ENCODE measurements at places on chromosomes 16 and 17.

DNA sequence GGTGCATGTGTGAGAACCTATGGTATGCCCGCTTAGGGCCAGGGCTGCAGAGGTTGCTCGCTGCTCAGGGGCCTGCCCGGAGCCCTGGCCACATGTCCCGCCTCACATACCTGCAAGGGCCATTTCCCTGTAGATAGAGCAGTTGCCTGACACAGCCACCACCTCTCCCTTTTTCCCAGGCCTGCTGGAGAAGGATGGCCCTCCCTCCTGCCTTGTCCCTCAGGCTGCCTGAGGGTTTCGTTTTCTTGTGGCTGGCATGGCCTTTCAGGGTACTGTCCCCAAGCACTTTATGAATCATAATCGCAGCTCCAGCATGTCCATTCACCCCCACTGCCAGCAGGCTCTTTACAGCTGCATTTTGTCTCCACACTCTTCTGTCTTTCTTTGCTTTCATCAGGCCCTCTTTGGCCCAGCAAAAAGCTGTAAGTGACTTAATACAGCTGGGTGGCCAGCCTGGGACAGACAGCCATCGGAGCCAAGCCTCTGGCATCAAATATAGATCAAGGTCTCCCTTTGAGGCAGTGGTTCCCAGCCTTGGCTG, 65.7 kb downstream of the MPRIP start:
- DNase-seq, result no peak

GRCh38 chr17:15031975-15032374, 233.2 kb downstream of the PMP22 start:
- DNase-seq, result no peak

DNA sequence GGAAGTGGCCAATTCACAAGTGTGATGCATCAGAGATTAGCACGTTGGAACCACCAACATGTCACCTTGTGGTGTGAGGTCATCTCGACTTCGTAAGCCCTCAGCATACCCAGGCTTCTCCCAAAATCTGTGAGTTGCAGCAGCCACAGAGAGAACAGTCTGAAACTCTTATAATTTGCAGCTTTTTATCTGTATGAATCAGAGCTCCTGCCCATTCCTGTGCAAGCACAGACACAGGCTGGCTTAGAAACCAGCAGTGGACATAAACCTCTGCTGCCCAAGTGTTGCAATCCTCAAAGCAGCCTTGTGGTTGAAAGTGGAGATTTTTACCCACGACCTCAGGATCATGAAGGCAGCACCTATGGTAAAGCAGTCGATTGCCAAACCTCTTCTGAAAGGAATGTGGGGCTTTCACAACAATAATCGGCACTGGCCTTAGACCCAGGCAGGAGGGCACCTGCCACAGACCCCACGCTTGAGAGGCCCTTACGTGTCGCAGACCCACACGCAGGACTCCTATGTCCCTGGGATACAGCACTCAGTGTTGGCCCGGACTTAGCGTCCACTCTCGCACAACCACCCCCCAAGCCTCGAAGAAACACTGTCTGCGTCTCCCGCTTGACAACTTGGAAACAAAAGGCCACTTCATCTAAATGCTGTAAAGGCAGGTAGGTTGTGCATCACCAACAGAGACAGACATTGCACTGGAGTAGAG, 24.5 kb upstream of the OSGIN1 start:
- no peak for DNase-seq

GRCh38 chr17:55660178-55660886, 62.3 kb downstream of the TMEM100 start:
- no peak for DNase-seq

- DNase-seq, result no peak
Measured at GRCh38 chr16:8172551-8172950, 417.8 kb downstream of the TMEM114 start.

- DNase-seq, result no peak
Measured at GRCh38 chr16:30786115-30786935, 680 bp downstream of the ZNF629 start.

DNA sequence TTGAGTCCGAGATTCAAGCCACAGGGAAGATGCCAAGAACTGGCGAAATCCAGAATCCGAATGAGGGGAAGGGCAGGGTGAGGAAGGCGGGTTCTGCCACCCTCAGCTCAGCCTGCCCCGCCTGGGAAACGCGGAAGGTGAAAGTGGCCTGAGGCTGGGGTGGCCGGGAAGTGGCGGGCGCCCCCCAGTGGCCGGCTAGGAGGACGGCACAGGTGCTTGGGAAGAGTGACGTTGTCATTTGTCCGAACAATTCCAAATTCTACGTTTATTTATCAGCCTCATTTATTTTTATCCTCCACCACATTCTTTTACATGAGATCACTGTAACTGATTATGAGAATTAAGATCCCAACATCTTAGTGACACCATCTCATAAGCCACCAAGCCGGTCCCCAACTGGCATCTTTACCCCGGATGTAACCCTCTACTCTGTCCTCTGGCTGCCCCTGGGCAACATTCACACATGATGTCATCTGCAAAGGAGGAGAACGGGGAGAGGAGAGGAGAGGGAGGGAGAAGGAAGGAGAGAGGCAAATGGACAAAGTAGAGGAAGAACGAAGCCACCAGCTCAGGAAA, 21.3 kb downstream of the SRCIN1 start:
- DNase-seq, result peak; percentile 54

All from effector memory CD8-positive, alpha-beta T cell (primary cell).